ENCODE measurements at places on chromosomes 11 and 22.

DNA sequence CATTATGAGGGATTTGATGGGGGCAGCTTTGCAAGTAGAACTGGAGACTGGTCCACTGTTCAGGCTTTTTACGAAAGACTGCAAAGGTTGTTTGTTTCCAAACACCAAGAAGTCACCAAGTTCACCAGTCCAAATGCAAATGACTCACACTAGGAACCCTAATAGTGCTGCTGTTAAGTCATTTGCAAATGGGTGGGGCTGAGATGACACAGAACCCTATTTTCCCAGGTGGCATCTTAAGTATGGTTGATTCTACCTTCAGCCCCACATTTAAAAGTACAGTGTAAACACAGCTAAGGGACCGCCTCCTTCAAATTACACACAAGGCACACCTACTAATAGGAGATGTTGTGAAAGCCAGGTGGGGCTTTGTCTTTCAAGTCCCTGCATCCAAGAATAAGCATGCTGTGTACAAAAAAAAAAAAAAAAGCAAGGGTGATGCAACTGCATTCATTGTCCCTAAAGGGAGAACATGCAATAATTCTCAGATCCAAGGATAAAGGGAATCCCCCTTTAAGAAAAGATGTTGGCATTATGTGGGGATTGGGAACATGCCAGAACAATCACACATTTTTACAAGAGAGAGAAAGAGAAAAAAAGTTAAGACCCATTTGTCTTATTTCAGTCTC lies 27.3 kb downstream of the BDNF start:
- DNase-seq: no peak

DNA sequence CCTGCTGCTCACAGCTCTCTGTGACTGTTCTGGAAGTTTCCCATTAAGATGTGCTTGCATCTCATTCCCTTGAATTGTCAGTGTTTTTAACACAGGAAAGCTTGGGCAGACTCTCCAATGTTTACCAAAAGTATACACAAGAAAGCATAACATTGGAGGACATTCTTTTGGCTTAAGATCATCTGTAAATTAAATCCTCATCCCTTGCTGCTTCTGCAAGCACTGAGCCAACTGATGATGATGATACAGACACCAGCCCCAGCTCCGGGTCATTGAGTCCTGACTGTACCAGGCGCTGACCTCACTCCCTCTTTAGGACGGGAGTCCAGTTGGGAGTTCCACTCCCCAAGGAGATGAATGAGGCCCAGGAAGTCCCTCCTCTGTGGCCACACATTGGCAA lies 23.8 kb downstream of the CD82 start:
- DNase-seq: no peak

DNA sequence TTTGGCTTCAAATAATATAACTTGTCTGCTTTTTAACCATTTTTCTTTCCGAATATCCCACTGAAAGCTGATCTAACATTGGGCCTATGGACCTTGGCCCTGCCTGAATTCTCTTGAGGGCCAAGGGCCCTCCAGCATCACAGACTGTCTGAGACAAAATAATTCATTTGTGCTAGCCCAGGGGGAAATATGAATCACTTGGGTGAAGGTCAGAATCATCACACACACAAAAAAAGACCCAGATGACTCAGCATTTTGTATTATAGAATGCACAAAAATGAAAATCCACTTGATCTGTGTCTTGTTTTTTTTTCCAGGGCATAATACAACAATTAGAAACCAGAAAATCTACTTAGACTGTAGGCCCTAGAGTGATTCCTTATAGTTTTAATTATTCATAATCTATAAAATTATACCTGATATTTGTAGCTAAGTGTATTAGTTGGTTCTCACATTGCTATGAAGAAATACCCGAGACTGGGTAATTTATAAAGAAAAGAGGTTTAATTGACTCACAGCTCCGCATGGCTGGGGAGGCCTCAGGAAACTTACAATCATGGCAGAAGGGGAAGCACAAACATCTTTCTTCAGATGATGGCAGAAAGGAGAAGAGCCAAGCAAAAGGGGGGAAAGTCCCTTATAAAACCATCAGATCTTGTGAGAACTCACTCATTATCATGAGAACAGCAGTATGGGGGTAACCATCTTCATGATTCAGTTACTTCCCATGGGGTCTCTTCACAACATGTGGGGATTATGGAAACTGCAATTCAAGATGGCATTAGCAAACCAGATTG lies 15.6 kb upstream of the RDX start:
- DNase-seq: no peak

- DNase-seq: no peak
Observed at GRCh38 chr11:61954851-61955421, 4.8 kb downstream of the BEST1 start.

DNA sequence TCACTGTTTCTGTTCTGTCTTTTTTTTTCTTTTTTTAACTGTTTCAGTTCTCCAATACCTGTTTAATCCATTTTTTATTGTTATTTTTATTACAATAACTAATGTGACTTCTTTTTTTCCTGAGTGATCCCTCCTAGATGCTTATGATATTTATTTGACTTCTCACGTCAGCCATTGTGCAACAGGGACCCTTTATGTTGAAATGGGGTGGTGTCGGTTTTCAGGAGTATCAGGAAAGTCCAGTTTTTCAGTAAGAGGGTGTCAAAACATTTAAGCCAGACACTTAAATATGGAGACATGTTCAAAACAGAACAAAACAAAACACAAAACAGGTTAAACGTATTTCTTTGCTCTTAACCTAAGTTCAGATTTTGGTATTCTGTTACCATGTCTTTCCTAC lies 418.8 kb downstream of the DYNC2H1 start:
- no peak for DNase-seq

GRCh38 chr22:46528121-46528610 lies 9.3 kb downstream of the CELSR1 start:
- DNase-seq: no peak

Measured in NCI-H1417 treated with DMSO at 0.1 percent for 48 hours (cell line).